ENCODE measurements at places on chromosomes 16 and 17. TPM values are rescaled to one million over a fixed set of nuclear protein-coding genes. Genes with fewer than 3 reads are reported as not detected.
A peak's percentile ranks its signal among the peaks of the same experiment; 100 is the strongest.

GRCh38 chr16:8436931-8437330, 153.4 kb downstream of the TMEM114 start:
- DNase-seq: no peak

DNA sequence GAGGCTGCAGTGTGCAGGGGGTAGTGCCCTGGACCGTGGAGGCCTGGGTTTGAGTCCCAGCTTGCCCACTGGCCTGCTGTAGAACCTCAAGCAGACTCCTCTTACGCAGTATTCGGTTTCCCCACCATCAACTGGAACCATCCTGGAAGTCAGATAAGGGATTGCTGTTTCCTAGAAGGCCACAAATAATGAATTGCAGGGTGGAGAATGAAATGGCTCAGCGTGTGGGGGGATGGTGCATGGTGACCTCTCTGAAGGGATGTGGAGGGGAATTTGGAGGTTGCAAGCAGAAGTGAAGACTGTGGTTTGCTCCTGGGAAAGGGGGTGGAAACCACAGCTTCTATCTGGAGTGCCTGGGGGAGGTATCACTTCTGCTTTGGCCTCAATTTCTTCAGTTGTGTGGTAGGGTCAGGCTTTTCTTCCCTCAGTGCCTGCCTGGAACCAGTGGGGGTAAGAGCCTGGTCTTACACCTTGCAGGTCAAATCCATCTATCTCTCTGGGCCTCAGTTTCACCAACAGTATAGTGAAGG, 1.7 kb downstream of the ADGRG5 start:
- DNase-seq: no peak

DNA sequence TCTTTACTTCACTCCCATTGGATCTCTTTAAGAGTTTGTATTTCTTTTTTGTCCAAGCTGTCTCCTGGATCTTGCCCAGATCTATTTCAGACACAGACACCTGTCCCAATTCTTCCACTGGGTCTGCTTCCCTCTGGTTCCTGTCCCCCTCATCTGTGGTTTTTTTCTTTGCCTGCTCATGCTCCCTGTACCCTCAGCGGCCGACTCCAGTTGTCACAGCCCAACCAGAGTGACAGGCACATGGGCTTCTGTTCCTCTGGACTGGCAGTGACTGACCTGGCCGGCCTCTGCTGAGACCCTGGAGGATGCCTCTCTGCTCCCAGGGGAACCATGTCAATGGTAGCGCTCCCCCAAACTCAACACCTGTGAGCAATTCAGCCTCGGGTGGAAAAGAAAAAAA, 142.6 kb downstream of the WSCD1 start:
- DNase-seq: no peak

- no peak for DNase-seq
These were observed 13.2 kb upstream of the VPS35L start for GRCh38 chr16:19542138-19542821.

DNA sequence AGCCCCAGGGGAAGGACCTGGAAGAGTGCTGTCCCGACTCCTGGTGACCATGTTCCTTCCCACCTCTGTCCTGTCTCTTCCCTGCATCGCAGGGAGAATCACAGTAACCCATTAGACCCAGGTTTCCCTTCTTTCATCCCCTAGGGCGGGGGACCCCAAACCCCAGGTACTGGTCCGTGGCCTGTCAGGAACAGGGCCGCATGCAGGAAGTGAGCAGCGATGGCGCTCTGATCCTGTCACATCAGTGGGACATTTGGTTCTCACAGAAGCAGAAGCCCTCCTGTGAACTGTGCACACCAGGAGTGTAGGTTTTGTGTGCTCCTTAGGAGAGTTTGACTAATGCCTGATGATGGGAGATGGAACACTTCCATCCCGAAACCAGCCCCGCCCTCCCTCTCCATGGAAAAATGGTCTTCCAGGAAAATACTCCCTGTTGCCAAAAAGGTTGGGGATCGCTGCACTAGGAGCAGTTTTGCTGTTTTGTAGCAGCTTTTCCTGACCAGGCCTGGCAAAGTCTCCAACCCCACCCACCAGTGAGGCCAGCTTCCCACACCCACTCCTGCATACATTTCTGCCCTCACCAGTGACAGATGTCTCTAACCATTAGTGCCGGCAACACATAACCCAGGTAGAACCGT, 10.5 kb downstream of the MNT start:
- DNase-seq: no peak

- DNase-seq: no peak
These were observed 526 bp downstream of the TSNAXIP1 start for GRCh38 chr16:67807148-67807682.

DNA sequence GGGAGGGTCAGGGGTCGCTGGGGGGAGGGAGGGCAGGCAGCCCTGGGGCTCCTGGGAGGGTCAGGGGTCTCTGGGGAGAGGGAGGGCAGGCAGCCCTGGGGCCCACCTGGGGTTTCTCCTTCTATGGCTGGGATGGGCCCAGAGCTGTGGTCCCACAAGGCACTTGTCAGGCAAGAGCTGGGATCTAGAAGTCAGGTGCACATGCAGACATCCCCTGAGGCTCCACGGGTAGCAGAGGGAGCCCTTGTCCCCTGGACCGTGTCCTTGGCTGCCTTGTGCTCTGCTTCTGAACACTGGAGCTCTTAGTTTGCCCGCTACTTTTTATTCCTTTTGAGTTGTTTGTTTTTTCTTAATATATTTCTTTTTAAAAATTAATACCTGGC, 1.8 kb downstream of the TUBB3 start:
- DNase-seq: no peak

- no peak for DNase-seq
These were observed 81.8 kb downstream of the AKAP1 start for GRCh38 chr17:57166803-57167202.

DNA sequence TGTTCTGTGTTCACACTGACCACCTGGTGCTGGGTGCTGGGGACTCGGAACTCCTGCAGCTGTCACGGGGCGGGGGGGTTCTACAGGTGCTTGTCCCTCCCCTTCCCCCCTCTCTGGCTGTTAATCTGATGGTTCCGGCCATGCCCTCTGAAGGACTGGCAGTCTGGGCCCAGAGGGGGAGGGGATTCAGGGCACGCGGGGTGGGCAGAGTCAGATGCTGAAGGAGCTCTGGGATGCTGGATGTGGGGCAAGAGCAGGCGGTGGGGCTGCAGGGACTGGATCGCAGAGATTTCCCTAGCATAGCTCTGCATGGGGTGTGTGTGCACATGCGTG, 5.4 kb upstream of the TBX21 start:
- DNase-seq: no peak

GRCh38 chr16:85202631-85203461, 90.6 kb upstream of the CIBAR2 start:
- no peak for DNase-seq

DNA sequence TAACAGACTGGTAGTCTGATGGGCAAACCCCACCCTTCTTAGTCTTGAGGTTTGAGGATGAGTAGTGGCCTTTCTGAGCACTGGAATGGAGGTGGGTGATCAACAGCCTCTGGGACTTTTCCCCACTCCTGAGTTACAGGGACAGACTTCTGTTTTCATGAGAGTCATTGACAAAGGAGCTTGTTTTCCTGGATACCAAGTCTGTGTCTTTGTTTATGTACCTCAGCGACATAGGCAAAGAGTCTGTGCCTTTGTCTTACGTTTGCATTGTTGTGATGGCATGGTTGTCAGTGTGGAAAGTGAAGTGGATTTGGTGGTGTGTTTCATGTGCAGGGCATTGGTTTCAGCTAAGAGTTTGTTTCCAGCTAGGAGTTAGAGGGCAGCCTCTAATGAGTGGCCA, 17.5 kb downstream of the EPN2 start:
- DNase-seq: no peak

DNA sequence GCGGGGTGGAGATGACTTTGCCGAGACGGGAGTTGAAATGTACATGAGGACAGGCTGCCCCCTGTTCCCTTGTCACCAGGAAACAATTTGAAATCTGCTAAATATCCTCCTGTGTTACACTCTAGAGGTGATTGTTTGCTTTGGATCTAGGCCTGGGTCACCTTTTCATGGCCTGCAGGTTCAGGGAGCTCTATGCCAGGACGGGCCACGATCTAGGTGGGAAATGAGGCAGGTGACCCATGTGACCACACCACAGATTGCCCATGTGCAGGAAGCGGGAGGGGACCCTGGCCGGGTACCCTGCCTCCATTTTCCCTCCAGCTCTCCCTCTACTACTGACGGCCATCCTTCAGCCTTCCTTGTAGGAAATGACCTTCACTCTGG, 43.4 kb downstream of the MEAK7 start:
- DNase-seq: no peak

GRCh38 chr16:82419332-82419731, 207.4 kb upstream of the CDH13 start:
- no peak for DNase-seq

- no peak for DNase-seq
These were observed 257.9 kb downstream of the SOX9 start for GRCh38 chr17:72378414-72379390.

DNA sequence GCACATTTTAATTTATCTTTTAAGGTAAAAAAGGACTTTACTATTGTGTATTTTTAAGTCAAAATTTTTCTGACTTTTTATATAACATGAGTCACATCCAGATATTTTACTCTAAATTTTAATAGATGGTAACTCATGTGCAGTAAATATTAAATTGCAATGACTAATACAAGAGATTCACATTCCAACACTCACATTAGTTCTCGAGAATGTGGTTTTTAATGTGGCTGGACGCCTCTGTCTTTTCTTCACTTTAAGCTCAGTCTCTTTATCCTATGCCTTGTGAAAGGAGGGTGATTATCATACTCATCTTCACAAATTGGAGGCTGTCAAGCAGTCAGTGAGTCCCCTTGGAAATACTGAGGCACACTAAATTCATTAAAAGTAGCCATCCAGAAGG, 315.6 kb downstream of the HS3ST3B1 start:
- DNase-seq: peak; percentile 13

DNA sequence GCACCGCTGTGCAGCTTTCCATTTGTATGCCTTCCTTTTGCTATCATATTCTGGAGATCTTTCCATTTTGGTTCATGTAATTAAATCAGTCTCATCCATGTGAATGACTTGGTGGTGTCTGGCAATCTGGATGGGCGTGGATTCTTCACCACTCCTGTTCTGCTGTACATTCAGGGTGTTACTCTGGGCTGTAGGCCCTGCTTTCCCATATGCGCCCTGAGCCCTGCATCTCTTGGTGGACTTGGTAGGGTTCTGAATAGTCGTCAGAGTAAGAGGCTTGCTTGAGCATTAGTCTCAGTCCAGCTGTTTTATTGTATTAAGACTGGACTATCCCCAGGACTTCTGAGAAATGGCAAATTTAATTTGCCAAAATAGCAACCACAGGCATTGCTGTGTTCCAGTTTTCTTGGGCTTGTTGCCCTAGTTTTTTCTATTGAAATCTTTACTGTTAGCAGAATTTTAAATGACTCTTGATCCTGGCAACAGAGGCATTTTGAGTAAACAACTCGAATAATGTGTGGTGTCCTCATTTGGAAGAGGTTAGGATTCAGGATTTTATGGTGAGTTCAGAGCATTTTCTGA, 14.9 kb downstream of the BANP start:
- no peak for DNase-seq

GRCh38 chr16:67679935-67680897, 13.6 kb downstream of the C16orf86 start:
- no peak for DNase-seq

- peak; percentile 82 for DNase-seq
These were observed 90.7 kb downstream of the TIMM22 start for GRCh38 chr17:1087381-1088241.

- DNase-seq: no peak
These were observed 26.2 kb downstream of the C16orf78 start for GRCh38 chr16:49399594-49400364.

- DNase-seq: no peak
These were observed 468.4 kb upstream of the RBFOX1 start for GRCh38 chr16:6864244-6864643.

GRCh38 chr16:56689171-56689570, 6.9 kb downstream of the MT1X start:
- DNase-seq: peak; percentile 40

GRCh38 chr17:17813725-17814095, 23.1 kb downstream of the SREBF1 start:
- no peak for DNase-seq

DNA sequence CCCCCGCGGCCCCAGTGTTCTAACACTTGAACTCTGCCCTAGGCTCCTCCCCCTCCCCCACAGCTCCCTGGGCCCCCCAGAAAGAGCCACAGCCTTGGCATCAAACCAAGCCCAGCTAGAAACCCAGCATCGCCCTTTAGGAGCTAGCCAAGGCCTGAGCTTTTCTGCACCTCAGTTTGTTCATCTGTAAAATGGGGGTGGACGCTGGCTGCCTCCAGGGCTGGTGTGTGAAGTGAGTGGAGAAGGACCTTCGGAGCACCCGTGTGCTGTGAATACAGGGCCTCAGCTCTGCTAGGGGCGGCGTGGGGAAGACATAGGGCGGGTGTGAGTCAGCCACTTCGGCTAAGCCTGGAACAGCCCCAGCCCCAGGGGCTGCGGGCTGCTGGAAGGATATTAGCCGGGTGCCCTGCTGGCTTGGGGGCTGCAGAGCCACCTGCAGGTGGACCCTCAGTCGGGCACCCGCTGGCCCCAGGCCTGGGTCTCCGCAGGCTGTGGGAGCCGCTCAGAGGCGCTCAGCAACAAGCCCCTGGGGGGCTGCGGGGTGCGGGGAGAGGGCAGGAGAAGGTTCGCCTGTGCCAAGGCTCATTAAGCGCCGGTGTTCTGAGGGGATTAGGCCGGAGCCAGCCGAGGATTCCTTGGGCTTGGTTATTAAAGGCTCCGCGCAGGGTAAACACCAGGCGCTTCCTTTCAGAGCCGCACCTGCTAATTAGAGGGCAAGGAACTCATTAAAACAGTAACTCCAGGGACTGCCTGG, 217.0 kb upstream of the CIBAR2 start:
- peak; percentile 55 for DNase-seq

DNA sequence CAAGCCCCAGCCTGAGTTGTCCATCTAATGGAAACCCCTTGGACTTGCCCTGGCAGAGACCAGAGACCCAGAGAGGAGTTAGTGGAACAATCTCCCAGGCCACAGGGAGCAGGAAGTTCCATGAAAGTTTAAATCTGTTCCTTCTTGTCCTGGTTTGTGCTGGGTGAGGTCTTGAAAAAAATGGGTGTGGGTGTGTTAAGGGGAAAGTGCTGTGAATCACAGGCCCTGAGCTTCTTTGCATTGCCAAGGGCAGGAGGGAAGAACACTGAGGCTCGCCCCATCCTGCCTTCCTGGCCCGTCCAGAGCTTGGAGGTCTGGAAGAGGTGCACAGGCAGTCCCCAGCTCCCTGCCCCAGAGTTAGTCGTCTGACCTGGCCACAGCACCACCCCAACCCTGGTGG, 2.3 kb downstream of the ADORA2B start:
- no peak for DNase-seq

- peak; percentile 76 for DNase-seq
These were observed 45.3 kb downstream of the REXO5 start for GRCh38 chr16:20851601-20852000.

CFAP97D1 gene
- 0.24 TPM for total RNA-seq

CDRT15L2 gene
- not detected for total RNA-seq

KRTAP4-5 gene
- not detected for total RNA-seq

CRISPLD2 gene
- total RNA-seq: 0.95 TPM

LRRC37A gene
- total RNA-seq: not detected

ZNF75A gene
- 20.2 TPM for total RNA-seq

LLGL1 gene
- total RNA-seq: 47.2 TPM

KRTAP4-4 gene
- total RNA-seq: not detected

RNPS1 gene
- 226 TPM for total RNA-seq

TAC4 gene
- total RNA-seq: not detected
